ENCODE measurements at places on chromosomes 3 and 15.

GRCh38 chr15:63157891-63158431, 684 bp upstream of the RPS27L start:
- DNase-seq = peak; percentile 85

DNA sequence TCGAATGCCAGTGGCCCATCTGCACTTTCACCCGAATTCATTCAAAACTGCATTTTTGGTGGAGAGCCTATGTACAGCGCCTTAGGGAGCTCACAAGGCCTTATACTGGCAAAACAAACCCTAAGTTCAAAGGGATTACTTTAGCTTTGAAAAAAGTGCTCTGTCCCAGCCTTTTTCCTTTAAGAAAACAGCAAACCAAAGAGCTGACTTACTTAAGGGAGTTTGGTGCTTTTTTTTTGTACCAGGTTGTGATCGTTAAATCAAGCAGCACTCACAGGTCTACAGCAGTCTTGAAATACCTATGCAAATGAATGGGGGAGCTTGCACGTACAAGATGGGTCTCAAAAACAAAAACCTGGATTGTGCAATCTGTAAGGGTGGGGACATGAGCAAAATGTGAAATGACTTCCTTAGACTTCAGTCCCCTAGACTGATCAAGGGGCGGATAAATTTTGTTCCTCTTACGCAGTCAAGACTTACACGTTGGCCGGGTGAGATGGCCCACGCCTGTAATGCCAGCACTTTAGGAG, 11.6 kb upstream of the PIK3CB start:
- DNase-seq = no peak

DNA sequence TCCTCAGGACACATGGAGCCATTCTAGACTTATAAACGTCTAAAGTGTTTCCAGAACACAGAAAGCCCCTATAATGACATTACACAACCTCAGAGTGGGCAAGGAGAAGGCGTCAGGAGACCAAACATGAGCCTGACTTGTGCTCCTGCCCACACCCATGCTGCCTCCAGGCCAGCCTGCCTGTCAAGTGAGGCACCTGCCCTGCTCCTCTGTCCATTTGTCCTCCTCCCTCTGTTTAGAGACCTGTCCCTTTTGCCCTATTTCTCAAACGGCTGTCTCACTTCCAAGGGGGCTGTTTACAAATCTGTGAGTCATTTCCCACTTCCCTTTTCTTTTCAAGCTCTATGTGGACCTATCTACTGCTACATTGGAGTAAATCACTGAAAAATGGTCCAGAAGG, 21.0 kb downstream of the ZDHHC3 start:
- DNase-seq = no peak

DNA sequence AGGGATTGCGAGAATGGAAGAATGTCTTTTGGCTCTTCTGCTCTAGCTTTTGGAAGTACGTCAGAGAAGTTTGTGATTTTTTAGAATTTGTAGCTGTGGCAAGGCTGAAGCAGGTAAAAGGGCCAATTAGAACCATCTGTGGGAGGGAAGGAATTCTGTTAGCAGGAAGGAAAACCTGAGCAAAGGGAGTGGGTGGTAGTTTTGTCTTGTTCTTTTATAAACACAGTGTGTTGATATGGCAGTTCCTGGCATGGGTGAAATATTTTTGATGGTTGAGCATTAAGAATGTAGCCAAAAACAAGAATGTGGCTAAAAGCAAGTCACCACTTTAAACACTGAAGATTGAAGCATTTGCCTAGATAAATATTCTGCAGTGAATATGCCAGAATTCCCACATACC, 23.8 kb downstream of the DAG1 start:
- DNase-seq = no peak

DNA sequence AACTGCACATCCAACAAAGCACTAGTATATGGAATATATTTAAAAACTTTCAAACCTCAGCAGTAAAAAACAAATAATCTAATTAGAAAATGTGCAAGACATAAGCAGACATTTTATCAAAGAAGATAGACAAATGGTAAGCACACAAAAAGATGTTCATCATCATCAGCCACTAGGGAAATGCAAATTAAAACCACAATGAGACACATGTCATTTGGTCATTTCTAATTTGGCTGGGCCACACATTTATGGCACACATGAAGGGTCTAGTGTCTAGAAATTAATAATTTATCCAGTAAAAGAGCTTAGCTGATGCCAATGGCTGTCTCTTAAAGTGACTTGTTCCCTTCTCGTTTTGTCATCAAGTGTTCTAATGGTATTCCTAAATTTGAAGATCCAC, 45.8 kb downstream of the ARHGAP31 start:
- DNase-seq = no peak

- no peak for DNase-seq
Measured at GRCh38 chr15:67171471-67171870, 83.0 kb downstream of the AAGAB start.

- DNase-seq = no peak
Measured at GRCh38 chr15:38888701-38889221, 324.1 kb upstream of the RASGRP1 start.

- DNase-seq = no peak
Measured at GRCh38 chr3:190426806-190427507, 22.7 kb downstream of the TMEM207 start.

Measured in AG20443 (cell line).